ENCODE measurements at places on chromosomes 3 and 15. TPM values are rescaled to one million over a fixed set of nuclear protein-coding genes. Genes with fewer than 3 reads are reported as not detected.

DNA sequence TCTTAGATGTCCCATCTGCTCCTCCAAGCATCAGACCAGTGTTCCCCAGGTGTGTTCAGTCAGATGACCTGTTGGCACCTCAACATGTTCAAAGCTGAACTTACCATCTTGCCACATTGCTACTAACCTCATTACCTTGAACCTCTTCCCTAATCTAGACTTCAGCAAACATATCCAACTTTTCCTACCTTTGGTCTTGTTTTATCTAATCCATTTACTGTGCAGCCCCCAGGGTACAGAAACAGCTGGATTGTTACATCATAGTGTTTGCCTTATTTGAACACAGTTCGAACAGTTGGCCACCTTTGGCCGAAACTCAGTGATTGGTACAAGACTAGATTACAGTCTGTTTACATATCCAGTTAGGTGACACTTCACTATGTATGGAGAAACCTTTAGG is 36.1 kb upstream of the MCF2L2 start:
- DNase-seq: no peak

DNA sequence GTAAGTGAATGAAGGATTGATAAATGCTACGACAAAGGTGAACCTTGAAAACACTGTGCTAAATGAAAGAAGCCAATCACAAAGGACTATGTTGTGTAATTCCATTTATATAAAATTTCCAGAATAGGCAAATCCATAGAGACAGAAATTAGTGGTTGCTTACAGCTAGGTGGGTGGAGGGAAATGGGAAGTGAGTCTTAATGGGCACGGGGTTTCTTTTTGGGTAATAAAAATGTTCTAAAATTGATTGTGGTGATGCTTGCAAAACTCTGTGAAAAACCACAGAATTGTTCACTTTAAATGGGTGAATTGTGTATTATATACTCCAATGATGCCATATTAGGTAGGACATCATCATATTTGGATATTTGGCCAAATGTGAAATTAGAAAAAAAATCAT is 20.9 kb upstream of the TEX9 start:
- no peak for DNase-seq

DNA sequence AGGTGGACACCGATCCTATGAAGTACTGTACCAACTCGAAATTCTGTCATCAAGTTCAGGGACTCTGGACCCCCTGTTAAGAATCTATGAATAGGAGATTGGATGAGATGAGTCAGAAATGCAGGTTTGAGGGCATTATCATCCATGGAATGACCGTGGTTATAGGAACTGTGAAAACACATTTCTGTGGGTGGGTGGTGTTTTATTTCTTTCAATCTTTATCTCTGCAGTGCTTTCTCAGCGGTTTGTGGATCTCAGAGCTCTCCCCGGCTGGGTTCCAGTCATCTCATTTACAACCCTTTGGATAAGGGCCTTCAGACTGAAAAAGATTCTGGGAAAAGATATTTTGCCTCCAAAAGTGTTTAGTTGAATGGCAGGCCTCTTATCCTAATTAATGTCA is 5.4 kb upstream of the ABHD17C start:
- no peak for DNase-seq

DNA sequence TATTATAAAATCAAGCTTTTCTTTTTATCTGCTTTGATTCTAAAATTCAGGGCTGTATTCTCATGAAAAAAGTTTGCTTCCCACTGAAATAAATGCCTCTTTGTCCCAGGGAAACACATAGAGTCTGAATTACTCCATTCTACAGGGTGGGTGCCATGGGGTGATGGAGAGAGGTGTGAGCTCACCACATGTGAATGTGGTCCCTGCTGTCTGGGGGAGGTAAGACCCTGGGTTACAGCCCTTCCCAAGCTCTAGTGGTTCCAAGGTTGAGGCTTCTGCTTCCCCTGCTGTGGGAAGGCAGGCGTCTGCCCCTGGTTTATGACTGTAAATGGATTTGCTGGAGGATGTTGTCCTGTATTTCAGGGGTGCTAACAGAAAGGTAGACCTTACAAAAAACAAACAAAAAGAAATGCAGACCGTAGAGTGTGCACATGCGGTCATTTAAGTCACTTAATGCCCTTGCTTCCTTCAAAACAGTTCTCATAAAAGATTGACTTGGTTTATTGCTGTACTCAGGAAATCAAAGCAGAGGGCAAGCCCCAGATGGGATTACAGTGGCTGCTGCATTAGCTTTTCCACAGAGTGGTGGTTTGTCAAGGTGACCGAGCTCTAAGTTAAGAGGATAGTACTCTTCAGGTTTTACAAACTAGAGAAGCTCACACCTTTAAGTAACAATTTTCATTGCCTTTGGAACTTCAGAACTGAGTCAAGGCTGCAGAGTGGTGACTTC is 49.2 kb downstream of the CTDSPL start:
- no peak for DNase-seq

The SH2D7 gene
- polyA plus RNA-seq: not detected

DNA sequence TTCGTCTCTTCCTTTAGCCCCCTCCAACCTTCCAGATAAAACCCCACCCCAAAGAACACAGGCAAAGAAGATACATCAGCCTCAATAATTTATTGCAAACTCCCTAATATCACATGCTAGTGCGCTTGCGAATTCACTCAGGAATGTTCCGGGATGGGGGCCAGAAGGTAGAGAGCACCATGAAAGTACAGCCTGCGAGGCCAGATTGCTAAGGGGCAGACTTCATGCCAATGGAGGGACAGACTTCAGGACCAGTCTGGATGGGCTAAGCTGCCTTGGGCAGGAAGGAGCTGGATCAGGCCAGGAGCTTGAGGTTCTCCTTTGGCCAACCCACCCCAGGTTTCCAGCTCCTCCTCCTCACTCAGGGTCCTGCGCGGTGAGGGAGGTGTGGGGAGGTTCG is 13.4 kb downstream of the CIDEC start:
- DNase-seq: no peak

- DNase-seq: no peak
Observed at GRCh38 chr3:116037954-116038911, 407.1 kb downstream of the LSAMP start.

DNA sequence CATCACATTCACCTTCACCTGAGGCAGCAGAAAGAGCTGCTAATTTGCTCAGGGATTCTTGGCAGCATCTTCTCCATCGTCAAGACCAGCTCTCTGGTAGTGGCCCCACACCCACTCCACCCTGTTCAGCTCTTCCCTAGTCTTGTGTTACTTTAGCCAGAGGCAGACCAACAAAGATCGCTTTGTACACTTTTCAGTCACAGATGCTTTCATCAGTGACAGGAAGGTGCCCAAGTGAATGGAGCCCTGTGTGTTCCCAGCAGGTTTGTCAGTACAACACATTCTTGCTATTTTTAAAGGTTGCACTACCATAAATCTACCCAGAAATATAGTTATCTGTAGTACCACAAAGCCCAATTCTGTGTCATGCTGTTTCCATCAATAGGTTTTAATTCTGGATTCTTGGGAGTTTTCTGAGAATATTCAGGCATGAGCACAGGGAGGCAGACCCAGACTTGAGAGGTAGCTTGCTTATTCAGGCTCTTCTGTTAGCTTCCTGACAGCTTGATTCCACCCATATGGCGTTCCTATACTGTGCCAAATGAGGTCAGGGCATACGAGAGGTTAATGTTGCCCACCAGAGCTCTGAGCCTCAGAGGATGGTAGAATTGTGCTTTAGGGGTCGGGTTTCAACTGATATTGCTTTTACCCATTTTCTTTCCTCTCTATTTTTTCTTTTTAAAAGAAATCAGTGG is 109.8 kb upstream of the MANF start:
- no peak for DNase-seq

The TRIM42 gene
- polyA plus RNA-seq: not detected

The HYAL1 gene
- 0.62 TPM for polyA plus RNA-seq

DNA sequence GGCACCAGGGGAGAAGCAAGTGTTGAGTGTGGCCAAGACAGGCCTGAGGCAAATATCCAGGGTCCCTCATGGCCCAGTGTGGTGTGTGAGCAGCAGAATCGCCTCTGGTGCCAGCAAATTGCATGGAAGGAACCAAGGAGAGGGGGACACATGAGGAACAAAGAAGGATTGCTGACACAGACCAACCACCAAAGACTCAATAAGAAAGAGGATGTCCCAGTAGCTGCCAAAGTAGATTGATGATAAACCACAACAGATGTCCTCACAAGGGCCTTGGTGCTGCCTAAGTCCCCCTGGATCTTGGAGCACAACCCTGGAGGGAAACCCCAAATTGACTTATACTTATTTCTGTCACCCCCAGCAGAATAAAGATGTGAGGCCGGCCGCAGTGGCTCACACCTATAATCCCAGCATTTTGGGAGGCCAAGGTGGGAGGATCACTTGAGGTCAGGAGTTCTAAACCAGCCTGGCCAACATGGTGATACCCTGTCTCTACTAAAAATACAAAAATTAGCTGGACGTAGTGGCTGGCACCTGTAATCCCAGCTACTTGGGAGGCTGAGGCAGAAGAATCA is 10.6 kb downstream of the SRGAP3 start:
- no peak for DNase-seq

- no peak for DNase-seq
Observed at GRCh38 chr3:70488816-70489215, 176.4 kb upstream of the MDFIC2 start.

DNA sequence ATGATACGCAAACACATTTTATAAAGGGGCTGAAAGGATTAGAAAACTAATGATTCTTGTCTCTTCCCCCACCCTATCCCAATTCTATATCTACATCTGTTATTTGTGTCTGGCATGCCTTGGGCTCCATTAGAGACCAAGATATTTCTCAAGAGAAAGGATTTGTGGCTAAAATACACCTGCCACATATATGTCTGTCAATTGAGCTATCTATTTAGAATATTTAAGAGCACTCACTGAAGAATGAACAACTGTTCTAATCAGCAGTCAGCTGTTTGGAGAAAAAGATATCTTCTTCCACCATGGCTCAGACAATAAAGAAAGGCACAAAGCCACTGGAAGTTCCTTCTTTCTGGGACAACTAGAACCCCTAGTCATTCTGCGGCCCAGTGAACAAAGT is 61.7 kb upstream of the LRRN1 start:
- DNase-seq: no peak
